ENCODE measurements at places on chromosomes 13 and 19.

- DNase-seq, result no peak
These were observed 23.4 kb upstream of the IGFL1 start for GRCh38 chr19:46206176-46206575.

DNA sequence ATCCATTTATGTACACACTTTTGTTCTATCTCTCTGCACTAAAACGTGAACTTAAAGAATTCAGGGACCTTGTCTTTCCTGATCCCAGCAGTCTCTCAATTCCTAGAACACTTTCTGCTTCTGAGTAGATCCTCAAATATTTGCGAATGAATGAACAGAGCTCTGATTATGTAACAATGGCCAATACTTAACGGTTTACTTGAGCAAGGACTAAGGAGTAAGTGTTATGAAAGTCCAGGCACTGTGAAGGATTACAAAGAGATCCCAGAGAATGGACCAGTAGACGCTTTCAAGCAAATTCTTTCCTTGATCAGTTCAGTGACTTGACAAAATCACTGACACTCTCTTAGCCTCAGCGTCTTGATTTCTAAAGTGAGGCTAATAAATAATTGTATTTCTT lies 514.5 kb upstream of the KLHL1 start:
- no peak for DNase-seq

DNA sequence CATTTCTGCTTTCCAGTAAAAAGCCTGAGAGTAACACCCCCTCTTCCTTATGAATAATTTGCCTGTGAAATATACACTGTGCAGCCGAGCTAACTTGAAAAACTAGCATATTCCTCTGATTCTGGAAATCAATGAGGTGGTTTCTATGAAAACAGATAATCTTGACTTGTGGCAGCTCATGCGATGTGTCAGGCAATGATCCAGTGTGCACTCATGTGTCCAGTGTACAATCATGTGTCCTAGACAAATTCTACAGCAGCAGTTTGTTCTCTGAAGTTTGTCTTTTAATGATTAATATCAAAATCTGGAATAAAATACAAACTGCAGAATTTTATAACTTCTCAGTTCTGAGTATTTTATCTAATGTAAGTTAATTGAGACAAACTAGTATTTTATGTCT lies 2213.9 kb upstream of the PCDH20 start:
- DNase-seq, result no peak

DNA sequence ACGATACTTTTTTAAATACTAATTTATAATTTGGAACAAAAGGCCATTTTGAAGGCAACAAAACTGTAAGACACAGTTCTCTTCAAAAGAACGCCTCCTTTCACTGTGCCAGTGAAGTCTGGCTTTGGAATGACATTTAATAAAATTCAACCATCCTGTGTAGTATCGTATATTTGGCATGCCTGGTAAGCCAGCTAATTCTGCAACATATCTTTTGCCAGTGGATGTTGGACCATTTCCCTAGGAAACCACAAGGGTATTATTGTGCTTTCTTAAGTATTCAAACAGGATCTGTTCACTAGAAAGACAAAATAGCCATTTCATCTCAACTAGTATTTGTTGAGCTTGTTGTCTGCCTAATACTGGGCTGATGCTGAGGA lies 111.6 kb downstream of the RGCC start:
- DNase-seq, result no peak

DNA sequence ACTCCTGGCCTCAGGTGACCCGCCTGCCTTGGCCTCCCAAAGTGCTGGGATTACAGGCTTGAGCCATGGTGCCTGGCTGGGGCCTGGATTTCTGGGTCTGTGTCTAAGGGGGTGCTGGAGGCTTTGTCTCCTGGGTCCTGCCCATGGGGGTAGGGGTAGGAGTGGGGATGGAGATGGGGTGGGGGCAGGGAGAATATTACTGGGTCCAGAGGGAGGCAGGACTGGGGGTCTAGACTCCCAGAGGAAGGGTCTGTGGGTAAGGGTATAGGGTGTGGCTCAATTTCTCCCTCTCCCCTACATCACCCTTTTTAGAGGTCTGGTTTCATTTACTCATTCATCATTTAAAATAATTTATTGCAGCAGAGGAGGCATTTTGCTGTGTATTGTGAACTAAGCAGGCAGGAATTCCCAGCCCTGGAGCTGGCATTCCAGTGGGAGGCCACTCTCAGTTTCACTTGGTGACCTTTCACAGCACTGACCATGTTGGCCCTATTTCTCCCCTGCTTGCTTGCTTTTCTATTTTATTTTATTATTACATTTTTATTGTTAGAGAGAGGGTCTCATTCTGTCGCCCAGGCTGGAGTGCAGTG lies 810 bp upstream of the NFKBID start:
- DNase-seq, result no peak

GRCh38 chr13:75220861-75221260 lies 261.1 kb downstream of the TBC1D4 start:
- DNase-seq, result no peak

GRCh38 chr19:57078802-57079201 lies 41.0 kb upstream of the USP29 start:
- DNase-seq, result no peak

- no peak for DNase-seq
These were observed 16.2 kb upstream of the MBNL2 start for GRCh38 chr13:97205982-97206381.

- no peak for DNase-seq
These were observed 49.9 kb downstream of the MBD3L2B start for GRCh38 chr19:6971366-6971765.

DNA sequence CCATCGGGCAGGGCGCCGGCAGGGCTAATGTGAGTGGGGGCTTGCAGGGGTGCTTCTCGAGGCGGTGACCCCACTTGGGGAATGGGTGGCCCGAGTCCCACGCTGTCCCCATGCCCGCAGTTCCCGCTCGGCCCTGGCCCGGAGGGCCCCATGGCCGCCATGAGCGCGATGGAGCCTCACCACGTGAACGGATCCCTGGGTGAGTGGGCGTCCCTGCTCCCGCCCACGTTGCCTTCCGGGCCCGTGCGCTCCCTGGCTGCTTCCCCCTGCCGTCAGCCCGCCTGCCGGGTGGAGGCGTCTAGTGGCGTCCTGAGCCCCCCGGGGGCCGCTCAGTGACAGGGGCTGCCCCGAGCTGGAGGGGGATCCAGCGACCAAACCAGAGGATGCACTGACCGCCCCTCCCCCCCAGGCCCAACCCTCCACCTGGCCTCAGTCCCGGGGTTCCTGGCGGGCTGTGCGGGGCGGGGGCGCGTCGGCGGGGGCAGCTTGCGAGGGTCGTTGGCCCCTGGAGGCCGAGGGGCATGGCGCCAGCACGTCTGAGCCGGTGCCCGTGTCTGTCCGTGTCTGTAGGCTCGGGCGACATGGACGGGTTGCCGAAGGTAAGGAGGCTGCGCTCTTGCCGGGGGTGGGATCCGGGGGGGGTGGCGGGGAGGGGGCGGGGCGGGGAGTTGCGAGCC lies 4.8 kb downstream of the ISYNA1 start:
- peak; percentile 38 for DNase-seq

DNA sequence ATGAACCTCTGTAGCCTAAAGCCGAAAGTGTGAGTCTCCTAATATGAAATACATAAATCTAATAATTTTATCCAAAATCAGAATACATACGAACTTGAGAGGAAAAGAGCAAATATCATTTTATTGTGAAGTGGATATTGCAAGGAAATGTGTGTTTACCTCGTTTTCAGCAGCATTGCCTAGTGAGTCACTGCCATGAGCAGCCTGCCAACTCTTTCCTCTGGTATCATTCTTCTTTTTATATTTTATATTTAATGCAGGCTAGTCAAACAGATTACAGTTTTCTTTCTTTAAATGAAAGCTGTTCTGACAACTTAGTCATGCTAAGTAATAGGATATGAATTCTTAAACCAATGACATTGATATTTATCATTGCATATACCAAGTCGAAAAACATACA lies 44.2 kb downstream of the EDNRB start:
- no peak for DNase-seq

- DNase-seq, result no peak
These were observed 167.8 kb downstream of the DLEU7 start for GRCh38 chr13:50675651-50676050.

DNA sequence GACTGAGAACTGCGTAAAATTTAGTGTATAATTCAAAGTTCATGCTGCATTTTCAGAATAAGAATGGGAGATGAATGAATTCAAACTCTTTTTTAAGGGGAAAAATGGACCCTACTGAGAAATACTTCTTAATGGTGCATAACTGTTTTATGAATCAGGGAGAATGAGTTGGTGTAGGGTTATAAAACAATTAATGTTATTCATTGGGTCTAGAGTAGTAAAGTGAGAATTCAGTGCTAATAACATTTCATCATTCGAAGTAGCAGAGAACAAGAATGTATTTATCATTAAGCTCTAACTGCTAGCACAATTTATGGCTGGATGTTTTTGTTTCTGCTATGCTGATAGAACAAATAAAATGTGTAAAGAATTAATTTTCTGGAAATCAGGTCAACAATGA lies 310.2 kb downstream of the SLITRK5 start:
- DNase-seq, result no peak

DNA sequence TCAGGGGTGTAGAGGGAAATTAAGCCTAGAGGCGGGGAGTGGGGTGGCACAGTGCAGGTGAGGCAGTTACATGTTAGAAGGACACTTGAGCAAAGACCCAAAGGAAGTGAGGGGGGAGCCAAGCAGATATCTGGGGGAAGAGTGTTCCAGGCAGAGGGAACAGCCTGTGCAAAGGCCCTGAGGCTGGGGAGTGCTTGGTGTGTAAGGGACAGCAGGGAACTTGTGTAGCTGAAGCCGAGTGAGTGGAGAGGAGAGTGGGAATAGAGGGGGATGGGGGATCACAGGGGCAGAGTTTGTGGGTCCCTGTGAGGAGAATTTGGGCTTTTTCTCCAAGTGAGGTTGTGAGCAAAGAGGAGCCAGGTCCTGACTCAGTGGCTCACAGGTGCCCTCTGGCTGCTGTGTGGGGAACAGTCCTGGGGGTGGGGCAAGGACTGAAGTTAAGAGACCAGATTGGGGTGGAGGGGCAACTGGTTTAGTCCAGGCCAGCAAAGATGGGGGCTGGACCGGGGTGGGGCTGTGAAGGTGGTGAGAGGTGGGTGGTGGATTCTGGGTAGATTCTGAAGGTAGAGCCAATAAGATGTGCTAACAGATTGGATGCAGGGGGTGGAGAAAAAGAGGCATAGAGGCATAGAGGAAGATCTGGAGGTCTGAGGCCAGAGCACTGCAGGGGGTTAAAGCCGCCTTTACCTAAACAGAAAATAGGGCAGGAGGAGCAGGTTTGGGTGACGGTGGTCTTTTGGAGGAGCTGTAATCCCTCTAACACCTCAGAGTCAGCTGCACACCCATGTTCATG lies 75.3 kb downstream of the CACNA1A start:
- DNase-seq, result no peak

DNA sequence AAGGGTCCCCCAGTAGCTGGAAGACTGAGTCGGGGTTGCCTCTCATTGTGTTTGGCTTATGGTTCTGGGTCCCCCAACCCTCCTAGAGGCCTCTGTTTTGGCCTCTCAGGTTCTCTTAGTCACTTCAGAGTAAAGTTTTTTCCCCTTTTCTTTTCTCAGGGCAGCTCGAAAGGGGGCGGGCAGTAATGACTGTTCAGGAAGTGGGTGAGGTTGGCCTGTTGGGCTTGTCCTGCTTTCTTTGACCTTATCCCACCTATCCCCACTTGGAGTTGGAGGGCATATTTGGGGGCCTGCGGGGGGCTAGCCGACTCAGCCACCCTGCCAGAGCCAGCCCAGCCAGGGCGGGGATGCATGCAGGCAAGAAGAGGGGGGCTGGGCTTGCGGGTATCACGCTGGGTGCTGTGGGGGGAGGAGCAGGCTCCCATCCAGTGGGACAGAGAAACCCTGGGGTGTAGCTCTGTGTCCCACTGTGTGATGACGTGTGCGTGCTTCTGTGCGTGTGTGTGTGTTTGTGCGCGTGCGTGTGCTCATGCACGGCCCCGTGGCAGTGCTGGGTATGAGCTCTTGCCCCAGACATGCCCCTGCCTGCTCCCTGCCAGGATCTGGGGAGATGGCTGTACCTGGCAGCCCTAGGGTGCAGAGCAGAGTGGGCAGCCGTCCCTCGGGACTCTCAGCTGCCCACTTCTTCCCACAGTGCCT lies 1.4 kb downstream of the CIC start:
- peak; percentile 61 for DNase-seq

GRCh38 chr19:49755956-49756355 lies 7.2 kb downstream of the TSKS start:
- no peak for DNase-seq

- DNase-seq, result no peak
These were observed 443.9 kb downstream of the FGF9 start for GRCh38 chr13:22114630-22115311.

DNA sequence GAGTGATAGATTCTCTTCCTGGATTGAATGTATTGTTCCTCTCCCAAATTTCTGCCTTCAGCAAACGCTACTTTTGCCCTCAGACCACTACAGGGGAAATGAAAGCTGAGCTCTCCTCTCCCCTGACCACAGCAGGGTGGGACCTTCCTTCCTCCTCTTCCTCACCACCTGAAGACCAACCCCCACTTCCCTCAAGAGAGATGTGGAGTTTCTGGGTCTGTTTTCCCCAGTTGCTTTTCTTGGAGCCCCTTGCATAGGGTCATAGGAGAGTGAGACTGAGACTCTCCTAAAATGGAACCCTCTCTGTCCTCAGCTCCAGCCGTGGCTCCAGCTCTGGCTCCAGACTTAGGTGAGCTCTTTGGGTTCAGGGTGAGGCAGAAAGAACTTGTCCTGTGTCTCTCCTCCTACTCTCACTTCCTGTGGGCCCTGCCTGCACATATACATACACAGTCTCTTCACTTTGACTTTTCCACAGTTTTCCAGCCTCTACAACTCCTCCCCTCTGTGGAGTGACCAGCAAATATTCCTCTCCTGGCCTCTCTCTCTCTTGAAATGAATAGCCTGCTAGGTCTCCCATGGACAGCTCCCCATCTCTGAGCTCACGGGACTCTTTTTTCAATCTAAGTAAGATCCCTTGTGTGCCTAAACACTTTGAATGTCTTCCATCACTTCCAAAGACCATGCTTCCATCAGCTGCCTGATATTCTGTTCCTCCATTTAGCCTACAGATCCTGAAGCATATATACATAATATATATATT lies 19.2 kb upstream of the ZNF175 start:
- no peak for DNase-seq

DNA sequence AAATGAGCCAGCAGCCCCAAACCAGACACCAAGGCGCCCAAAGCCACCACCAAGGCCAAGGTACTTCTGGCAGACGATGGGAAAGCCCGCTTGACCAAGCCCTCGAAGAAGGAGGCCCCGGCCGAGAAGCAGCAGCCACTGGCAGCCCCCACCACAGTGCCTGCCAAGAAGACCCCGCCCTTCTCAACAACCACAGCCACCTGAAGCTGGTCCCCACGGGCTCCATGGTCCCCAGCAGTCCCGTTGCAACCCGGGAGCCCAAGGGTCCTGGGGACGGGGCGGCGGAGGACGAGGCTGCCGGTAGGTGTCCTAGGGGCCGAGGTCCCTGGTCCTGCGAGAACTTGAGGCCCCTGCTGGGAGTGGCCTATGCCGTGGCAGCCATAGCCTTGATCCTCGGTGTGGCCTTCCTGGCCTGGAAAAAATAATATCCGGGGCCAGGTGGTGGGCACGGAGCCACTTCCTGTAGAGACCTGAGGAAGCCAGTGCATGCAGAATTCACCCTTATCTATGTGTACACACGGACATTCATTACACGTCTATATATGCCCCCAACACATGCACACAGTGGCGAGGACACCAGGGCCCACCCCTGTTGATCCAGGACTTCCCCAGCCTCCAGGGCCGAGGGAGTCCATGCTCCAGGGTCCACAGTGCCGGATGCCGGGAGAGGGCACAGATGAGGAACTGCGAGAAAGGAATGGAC lies 13.8 kb downstream of the C1QTNF9 start:
- no peak for DNase-seq

All from NCI-H526 (cell line).